Astrocyte (in vitro differentiated cells and primary cell): ENCODE measurements at places on chromosomes 4 and X.
A peak's percentile ranks its signal among the peaks of the same experiment; 100 is the strongest.

- DNase-seq, result no peak
Measured at GRCh38 chr4:121273191-121273590, 107.6 kb downstream of the QRFPR start.

GRCh38 chr4:174553828-174554227, 31.5 kb upstream of the HPGD start:
- DNase-seq, result peak; percentile 21

DNA sequence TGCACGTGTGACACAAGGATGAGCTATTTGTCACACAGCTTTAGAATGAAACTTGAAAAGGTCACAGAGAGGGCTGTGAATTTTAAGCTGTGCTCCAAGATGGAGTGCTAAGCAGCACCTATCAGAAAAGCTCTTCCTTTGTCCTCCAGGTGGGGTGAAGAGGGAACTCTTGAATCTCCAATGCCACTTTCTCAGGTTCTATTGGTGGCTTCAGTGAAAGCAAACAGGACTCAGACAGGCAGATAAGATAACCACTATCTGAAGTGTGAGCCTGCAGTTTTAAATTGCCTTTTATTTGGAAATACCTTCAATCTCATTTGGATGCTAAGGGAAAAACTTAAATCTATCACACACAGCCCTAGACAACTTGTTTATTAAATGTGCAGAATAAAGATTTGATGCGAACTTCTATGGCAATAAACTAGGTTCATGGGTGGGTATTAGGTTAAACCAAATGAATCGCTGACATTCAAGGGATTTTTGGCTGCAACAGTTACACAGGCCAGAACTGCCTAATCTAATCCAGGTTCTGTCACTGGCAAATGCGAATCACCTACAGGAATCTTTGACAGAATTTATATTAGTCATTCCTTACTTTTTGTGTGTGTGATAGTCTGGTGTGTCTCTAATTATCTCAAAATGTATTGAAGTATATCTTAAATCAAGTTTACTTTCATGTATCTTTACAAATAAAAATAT, 13.6 kb upstream of the PDGFRA start:
- no peak for DNase-seq

GRCh38 chrX:17656035-17656418, 81.3 kb upstream of the SCML1 start:
- DNase-seq, result no peak

- DNase-seq, result peak; percentile 26
Measured at GRCh38 chrX:22542641-22543040, 269.9 kb downstream of the CBLL2 start.

GRCh38 chrX:15702488-15703371, 35.3 kb upstream of the CA5B start:
- DNase-seq, result no peak

- no peak for DNase-seq
Measured at GRCh38 chrX:78168065-78168464, 28.6 kb upstream of the TAF9B start.

- no peak for DNase-seq
Measured at GRCh38 chrX:111687305-111687704, 6.3 kb downstream of the ALG13 start.

DNA sequence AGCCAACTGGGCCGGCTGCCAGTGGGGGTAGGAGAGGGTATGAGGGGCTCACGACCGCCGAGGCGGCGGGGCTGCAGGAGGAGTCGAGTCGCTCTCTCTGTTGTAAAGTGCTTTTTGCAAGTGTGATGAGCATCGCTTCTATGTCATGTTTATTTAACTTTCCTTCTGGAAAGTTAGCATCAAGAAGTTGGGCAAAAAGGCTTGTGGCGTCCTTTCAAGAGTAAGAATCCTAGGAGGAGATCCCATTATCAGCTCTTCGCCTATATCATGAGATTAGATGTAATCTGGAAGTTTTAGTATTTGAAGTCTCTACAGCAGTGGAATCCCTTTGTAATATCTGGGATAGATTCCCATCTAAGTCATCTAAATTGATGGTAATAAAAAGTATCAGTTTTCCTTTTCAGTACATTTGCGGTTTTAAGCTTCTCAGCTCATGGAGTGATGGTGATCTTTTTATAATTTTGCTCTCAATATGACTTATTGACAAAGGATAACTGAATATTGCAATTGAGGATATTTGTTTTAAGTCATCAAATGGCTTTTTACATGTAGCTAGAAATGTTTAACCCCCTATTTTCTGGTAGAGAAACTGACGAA, 1.7 kb downstream of the GALNT7 start:
- DNase-seq, result no peak

GRCh38 chr4:158094413-158095134, 78.3 kb downstream of the GASK1B start:
- DNase-seq, result peak; percentile 96

DNA sequence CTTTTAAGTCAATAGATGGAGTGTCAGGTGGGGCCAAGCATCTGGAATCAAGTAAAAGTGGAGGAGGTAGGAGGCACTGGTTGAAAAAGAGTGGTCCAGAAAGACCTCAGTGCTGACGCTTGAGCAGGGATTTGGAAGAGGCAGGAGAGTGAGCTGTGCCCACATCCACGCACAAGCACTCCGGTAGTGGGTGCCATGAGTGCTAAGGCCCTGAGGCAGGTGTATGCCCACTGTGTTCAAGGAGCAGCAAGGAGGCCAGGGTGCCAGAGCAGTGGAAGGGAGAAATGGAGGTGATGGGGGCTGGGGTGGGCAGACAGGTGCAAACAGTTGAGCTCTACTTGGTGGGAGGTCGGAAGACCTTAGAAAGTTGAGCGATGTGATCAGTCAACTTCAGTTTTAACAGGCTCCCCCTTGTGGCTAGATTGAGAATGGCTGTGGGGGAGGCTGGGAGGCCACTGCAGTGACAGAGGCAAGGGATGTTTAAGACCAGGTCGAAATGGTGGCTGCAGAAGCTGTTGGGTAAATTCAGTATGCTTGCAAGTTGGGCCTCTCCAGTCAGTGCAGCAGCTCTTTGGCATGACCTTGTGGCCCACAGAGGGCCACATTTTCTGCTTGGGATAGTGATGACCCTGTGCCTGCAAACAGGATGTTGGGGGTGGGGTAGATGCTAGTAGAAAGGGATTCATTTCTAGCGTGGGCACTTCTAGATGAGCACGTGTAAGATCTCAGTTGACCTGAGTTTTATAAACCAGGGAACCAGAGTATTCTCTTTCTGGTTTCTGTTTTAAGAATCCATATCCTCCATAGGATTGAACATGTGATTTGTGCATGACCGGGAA, 12.7 kb downstream of the TKTL1 start:
- DNase-seq, result no peak

- no peak for DNase-seq
Measured at GRCh38 chr4:104826171-104826570, 320.5 kb upstream of the TET2 start.
